ENCODE measurements at places on chromosomes 16 and 17. TPM values are rescaled to one million over a fixed set of nuclear protein-coding genes. Genes with fewer than 3 reads are reported as not detected.

DNA sequence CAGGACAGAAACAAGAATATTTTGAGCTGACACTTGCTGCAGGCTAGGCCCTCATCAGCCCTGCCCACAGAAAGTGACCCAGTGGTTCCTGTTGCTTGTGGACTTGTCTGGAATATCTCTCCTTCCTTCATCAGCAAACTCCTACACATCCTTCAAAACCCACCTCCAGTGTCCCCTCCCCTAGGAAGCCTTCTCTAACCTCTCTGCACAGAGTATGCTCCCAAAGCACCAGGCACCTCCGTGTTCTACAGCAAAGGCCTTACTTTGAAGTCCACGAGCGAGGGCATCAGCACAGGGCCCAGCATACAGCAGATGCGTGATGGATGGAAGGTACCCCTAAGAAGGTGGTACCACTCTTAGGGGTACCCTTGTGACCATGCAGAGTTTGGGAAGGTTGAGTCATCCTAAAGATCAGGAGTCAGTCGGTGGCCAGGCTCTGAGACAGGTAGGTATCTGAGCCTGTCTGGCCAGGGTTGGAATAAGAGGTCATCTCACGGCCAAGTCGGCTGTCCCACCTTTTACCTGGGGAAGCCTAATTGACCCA lies 2.0 kb downstream of the CCDC102A start:
- H3K4me3 ChIP-seq, result no peak overlapping the region
- H3K4me1 ChIP-seq, result no peaks in the 10 kb centered on the region
- no peaks in the 10 kb centered on the region for H3K27me3 ChIP-seq
- no peaks in the 10 kb centered on the region for H3K36me3 ChIP-seq
- no peak for DNase-seq

DNA sequence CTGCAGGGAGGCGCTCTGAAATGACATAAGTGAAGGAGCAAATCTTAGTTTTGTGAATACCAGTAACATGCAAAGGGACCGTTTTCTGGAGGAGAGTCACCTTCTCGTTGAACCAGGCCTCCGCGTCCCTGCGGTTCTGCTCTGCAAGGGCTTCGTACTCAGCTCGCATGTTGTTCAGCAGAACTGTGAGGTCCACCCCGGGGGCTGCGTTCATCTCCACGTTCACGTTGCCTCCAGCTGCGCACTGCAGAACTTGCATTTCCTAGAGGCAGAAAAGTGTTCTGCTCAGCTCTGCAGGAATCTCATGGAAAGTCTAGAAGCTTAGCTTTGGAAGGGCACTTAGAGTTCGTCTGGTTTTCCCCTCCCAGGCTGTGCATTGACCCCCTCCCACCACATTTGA lies 4.1 kb downstream of the KRT25 start:
- H3K27me3 ChIP-seq, result no peaks in the 10 kb centered on the region
- H3K27ac ChIP-seq, result no peak overlapping the region
- no peak overlapping the region for H3K4me3 ChIP-seq
- DNase-seq, result no peak

- H3K36me3 ChIP-seq, result no peaks in the 10 kb centered on the region
- H3K27me3 ChIP-seq, result no peaks in the 10 kb centered on the region
- no peak for DNase-seq
- H3K4me3 ChIP-seq, result no peak overlapping the region
Observed at GRCh38 chr17:76131051-76131691, 9.9 kb downstream of the FOXJ1 start.

DNA sequence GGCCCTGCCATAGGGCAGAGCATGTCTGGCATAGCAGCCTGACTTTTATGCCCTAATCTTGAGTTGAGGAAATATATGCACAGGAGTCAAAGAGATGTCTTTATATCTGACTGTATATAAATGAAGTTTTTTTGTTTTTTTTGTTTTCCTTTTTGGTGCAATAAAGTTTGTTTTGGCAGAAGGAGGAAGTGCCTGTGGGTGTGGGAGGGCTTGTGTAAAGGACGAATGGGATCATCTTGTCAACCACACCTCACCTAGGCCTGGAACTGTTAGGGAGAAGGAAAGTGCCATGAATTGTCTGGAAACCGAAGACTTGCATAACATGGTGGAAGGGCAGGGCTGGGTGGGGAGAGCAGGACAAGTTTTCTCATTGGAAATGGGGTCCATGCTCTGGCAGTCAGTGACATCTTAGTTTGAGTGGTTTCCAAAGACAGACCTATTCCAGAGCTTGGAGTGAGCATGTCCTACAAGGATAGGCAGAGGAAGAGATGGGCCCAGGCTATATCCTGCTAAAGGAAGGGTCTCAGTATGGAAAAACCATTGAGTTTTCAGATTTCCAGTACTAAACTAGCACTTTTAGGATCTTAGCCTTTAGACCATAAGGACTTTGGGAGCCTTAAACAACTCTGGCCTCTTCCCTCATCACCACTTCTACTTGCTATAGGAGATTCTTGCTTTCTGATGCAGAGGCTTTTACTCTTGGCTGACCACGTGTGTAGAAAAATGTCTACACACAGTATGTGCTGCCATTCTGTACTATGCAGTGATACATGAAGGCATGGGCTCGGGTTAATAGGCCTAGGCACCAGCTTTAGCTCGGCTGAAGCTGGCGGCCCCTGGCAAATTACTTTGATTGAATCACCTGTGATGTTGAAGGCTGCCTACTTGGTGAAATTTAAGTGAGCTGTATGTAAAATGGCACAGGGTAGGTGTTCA lies 15.5 kb downstream of the SNF8 start:
- no peak for DNase-seq
- H3K27me3 ChIP-seq, result no peaks in the 10 kb centered on the region
- no peak overlapping the region for H3K4me3 ChIP-seq
- peaks cover 100% of the 10 kb centered on the region for H3K36me3 ChIP-seq
- H3K27ac ChIP-seq, result no peak overlapping the region
- no peaks in the 10 kb centered on the region for H3K4me1 ChIP-seq

- H3K4me1 ChIP-seq, result no peaks in the 10 kb centered on the region
- H3K4me3 ChIP-seq, result no peak overlapping the region
- DNase-seq, result no peak
- no peaks in the 10 kb centered on the region for H3K36me3 ChIP-seq
- H3K27ac ChIP-seq, result no peak overlapping the region
- H3K27me3 ChIP-seq, result no peaks in the 10 kb centered on the region
Observed at GRCh38 chr17:41223821-41224220, 2.6 kb upstream of the KRTAP9-2 start.

GRCh38 chr16:57277586-57277985 lies 6.9 kb downstream of the PLLP start:
- DNase-seq, result no peak
- H3K27me3 ChIP-seq, result no peaks in the 10 kb centered on the region
- peaks cover 29% of the 10 kb centered on the region for H3K4me1 ChIP-seq
- H3K4me3 ChIP-seq, result no peak overlapping the region
- H3K27ac ChIP-seq, result peak overlapping the region; percentile 58
- H3K36me3 ChIP-seq, result no peaks in the 10 kb centered on the region

PPL gene
- total RNA-seq, result 189 TPM

SOST gene
- total RNA-seq, result not detected

- no peak overlapping the region for H3K27ac ChIP-seq
- no peak overlapping the region for H3K4me3 ChIP-seq
- no peak for DNase-seq
- H3K27me3 ChIP-seq, result no peaks in the 10 kb centered on the region
- no peaks in the 10 kb centered on the region for H3K4me1 ChIP-seq
Observed at GRCh38 chr17:60545465-60546191, 19.6 kb upstream of the APPBP2 start.

GRCh38 chr16:67940446-67941089 lies 3.4 kb downstream of the LCAT start:
- H3K36me3 ChIP-seq, result no peaks in the 10 kb centered on the region
- peaks cover 66% of the 10 kb centered on the region for H3K4me1 ChIP-seq
- H3K27me3 ChIP-seq, result no peaks in the 10 kb centered on the region
- no peak overlapping the region for H3K4me3 ChIP-seq
- no peak overlapping the region for H3K27ac ChIP-seq
- no peak for DNase-seq

GRCh38 chr16:11636172-11636721 lies 32.0 kb upstream of the SNN start:
- DNase-seq, result no peak
- no peak overlapping the region for H3K27ac ChIP-seq
- H3K4me1 ChIP-seq, result no peaks in the 10 kb centered on the region
- H3K4me3 ChIP-seq, result no peak overlapping the region
- H3K27me3 ChIP-seq, result no peaks in the 10 kb centered on the region
- H3K36me3 ChIP-seq, result no peaks in the 10 kb centered on the region

DNA sequence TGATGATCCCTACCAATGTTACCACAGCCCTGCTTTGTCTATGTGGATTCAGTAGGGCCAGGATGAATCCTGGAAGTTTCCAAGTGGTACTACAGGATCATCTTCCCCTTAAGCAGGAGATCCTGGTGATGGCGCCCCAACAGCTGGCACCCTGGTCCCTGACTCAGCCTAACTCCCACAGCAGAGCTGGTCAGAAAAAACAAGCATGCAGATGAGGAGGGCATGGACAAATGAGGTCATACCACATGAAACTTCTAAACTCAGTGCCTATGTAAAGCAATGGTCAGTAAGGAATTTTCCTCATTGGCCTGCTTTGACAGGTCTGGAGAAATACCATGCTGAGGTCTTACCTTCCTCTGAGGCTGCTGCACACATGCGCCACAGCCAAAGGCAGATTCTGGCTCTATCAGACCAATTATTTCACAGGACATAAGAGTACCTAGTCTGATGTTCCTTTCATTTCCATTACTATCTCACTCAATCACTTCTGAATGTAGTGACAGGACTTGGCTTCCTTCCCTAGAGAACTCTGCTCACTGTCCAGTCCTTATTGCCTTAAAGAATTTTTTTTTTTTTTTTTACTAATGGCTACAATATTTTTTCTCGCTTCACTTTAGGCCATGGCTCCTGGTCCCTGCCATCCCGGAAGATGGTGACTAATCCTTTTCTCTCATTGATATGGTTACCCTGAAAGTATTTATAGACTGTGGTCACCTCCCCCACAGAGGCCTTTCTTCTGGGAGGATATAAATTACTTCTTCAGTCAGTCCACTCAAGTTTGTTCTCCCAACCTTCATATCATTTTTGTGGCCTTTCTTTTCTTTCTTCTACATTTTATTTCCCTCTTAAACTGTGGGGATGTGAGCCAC lies 525.2 kb upstream of the PSMD7 start:
- no peaks in the 10 kb centered on the region for H3K4me1 ChIP-seq
- DNase-seq, result no peak
- no peaks in the 10 kb centered on the region for H3K27me3 ChIP-seq

DNA sequence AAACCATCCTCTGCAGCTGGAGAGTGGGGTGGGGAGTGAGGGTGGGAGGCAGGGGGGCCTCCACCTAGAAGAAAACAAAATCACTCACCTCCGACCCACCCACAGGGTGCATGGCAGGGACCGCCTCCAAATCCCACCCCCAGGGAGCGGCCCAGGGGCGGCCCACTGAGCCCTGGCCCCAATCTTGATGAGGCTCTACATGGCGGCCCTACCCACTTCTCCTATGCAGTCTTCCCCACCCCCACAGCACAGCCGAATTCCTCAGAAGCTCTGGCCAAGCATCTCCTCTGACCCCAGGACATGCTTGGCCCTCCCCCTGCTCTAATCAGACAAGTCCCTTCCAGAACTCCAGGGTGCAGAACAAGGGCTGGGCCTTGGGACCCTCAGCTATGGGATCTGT lies 18.2 kb upstream of the FASN start:
- DNase-seq, result no peak
- H3K4me1 ChIP-seq, result peaks cover 19% of the 10 kb centered on the region
- no peaks in the 10 kb centered on the region for H3K27me3 ChIP-seq
- H3K27ac ChIP-seq, result no peak overlapping the region

GRCh38 chr17:17979778-17980177 lies 7.1 kb downstream of the DRC3 start:
- no peaks in the 10 kb centered on the region for H3K27me3 ChIP-seq
- no peaks in the 10 kb centered on the region for H3K4me1 ChIP-seq
- H3K36me3 ChIP-seq, result peaks cover 7% of the 10 kb centered on the region
- H3K27ac ChIP-seq, result no peak overlapping the region

GRCh38 chr16:28189245-28189644 lies 22.5 kb downstream of the XPO6 start:
- no peaks in the 10 kb centered on the region for H3K27me3 ChIP-seq
- no peak for DNase-seq
- no peak overlapping the region for H3K27ac ChIP-seq
- no peaks in the 10 kb centered on the region for H3K36me3 ChIP-seq
- peaks cover 43% of the 10 kb centered on the region for H3K4me1 ChIP-seq

DNA sequence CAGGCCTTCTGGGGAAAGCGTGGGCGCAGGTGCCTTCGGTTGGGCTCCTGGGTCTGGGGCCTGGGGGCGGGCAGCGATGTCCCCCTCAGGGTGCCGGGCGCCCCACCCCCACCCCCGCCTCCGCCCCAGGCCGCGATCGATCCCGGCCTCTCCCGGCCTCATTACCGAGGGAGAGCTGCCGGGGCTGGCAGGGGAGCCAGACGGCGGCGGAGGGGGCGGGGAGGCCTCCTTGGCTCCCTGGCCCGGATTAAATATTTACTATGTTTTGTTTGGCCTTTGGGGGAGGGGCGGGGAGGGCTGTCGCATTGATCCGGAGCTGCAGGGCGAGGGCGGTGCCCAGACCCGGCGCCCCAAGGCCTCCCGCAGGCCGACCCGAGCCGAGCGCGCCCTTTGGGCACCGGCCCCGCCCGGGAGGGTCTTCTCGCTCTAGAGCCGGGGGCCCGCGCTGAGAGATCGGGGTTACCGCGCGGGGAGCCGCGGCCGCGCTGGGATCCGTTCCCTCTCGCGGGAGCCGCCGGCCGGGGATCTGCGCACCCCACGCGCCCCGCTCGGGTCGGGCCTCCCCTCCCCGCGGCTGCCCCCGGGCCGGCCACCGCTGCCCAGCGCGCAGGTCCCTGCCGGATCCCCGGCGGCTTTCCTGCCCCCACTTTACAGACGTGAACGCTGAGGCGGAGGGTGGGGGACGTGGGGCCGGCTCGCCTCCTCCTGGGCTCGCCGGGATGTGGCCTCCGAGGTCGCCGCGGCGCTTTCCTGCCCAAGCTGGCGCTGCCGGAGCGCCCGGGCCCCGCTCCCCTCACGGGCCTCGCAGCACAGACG lies 27.0 kb downstream of the RTN4RL1 start:
- no peaks in the 10 kb centered on the region for H3K36me3 ChIP-seq
- peaks cover 13% of the 10 kb centered on the region for H3K4me1 ChIP-seq
- DNase-seq, result no peak
- H3K4me3 ChIP-seq, result peak overlapping the region; percentile 42
- H3K27ac ChIP-seq, result peak overlapping the region; percentile 66
- no peaks in the 10 kb centered on the region for H3K27me3 ChIP-seq

- H3K4me1 ChIP-seq, result peaks cover 49% of the 10 kb centered on the region
- H3K27me3 ChIP-seq, result no peaks in the 10 kb centered on the region
- DNase-seq, result no peak
- H3K27ac ChIP-seq, result no peak overlapping the region
- H3K4me3 ChIP-seq, result no peak overlapping the region
- H3K36me3 ChIP-seq, result peaks cover 10% of the 10 kb centered on the region
Observed at GRCh38 chr17:46078675-46079074, 79.6 kb downstream of the STH start.

KRTAP3-1 gene
- not detected for total RNA-seq

NOTUM gene
- not detected for total RNA-seq

DNA sequence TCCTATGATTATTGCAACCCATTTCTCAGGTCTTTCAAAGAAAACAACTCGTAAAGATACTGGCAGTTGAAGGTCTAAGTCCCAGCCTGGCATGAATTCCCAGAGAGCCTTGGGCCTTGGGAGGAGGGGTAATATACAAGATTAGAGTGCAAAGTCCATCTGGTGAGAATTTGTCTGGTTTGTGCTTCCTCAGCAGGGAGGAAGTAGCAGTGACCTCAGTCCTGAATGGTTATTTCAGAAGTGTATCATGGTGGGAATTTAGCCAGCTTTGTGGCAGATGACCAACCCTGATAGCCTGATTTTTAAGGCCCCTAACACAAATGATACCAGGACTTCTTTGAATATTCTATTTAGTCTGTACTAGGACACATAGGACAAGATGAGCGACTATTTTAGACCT lies 151.2 kb upstream of the TBX2 start:
- peak overlapping the region; percentile 77 for H3K27ac ChIP-seq
- H3K4me3 ChIP-seq, result no peak overlapping the region
- H3K4me1 ChIP-seq, result no peaks in the 10 kb centered on the region
- no peak for DNase-seq
